ENCODE measurements at places on chromosomes 3 and 15.

- peak; percentile 72 for DNase-seq
Observed at GRCh38 chr3:187783098-187783497, 37.8 kb upstream of the BCL6 start.

GRCh38 chr15:40871749-40872617 lies 2.1 kb downstream of the RHOV start:
- no peak for DNase-seq

DNA sequence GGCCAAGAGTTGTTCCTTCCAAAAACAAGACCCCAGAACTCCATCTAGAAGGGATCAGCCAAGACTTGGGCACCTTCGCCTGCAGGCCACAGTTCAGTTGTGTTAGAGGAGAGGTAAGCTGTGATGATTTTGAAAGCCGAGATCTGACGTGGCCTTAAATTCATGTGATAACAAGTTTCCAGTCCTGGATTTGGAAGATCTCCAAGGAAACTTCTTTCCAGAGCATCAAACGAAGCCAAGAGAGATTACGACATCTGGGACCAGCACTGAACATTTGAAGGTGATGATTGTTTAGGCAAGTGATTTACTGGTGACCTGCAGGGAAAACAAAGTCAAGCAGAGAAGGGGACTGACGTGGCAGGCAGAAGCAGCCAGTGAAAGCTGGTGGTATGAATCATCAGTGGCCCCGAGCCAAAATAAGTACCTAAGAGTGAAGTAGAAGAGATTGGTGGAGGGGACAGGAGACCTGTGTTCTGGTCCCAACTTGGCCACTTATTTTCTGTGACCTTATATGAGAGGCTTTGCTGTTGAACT lies 339.0 kb upstream of the PROK2 start:
- peak; percentile 76 for DNase-seq

DNA sequence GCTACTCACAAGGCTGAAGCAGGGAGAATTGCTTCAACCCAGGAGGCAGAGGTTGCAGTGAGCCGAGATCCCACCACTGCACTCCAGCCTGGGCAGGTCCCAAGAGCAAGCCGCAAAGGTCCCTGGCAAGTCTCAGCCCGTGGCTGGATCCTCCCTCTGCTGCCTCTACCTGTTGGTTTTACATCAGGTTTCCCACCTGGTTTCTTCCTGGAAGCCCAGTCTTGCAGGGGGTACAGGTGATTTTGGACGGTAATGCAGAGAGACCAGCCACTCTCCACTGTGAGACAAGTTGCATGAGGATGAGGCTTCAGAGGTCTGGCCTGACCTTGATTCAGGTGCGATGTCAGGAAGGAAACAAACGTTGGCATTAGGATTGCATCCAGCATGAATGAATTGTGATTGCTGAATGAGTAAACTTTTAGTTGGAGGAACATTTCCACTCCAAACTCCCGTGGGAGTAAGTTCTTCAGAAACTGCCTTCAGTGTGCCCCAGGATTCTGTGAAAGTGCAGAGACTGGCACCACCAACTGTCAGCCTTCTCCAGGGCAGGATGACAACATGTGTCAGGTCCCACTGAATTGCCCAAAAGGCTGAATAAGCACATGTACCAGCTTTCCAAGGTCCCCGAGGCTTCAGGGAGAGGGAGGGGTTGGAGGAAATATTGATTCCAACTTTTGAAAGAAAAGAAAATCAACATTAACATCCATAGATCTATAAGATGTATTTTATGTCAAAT lies 189.4 kb downstream of the TJP1 start:
- DNase-seq: no peak

DNA sequence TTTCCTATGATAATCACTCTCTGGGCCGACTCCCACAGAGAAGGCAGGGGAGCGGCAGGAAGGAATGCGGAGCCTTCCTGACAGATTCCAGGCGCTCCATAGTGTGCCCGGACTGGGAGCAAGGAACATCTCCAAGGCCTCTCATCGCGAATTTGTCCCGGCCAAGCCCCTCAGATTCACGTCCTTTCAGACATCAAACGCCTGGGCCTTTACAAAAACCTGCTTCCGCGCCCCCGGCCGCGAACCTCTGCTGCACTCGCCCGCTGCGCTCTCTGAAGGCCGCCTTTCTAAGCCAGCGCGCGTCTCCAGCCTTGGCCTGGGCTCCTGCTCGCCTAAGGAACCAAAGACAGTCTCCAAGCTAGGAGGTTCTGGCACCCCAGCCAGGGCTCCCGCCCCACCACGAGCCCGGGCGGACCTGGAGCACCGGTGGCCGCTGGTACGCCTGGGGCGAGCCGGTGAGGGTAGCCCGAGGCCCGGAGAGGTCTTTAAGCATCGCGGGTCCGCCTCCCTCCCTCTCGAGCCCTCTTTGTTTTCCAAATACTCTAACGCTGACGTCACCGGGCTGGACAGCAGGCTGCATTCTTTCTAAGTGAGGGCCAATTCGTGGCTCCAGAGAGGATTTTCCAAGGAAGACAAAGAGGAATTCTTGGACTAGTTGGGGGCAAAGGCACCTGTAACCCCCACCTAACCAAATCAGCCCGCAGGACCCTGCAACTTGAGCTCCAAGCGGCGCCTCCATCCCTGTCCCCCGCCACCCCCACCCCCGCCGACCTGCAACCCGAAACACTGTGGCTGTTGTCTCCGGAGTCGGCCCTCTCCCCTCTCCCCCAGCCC lies 759 bp downstream of the AMOTL2 start:
- DNase-seq: peak; percentile 95

All from adipocyte (in vitro differentiated cells).